ENCODE measurements at places on chromosomes 16 and 17.

GRCh38 chr17:31274252-31274651 is 22.8 kb downstream of the OMG start:
- no peak for DNase-seq

GRCh38 chr17:512311-512710 is 159.7 kb upstream of the RPH3AL start:
- DNase-seq = no peak

- no peak for DNase-seq
Observed at GRCh38 chr16:62077998-62078397, 41.8 kb upstream of the CDH8 start.

GRCh38 chr17:17059301-17059890 is 17.1 kb downstream of the MPRIP start:
- no peak for DNase-seq

DNA sequence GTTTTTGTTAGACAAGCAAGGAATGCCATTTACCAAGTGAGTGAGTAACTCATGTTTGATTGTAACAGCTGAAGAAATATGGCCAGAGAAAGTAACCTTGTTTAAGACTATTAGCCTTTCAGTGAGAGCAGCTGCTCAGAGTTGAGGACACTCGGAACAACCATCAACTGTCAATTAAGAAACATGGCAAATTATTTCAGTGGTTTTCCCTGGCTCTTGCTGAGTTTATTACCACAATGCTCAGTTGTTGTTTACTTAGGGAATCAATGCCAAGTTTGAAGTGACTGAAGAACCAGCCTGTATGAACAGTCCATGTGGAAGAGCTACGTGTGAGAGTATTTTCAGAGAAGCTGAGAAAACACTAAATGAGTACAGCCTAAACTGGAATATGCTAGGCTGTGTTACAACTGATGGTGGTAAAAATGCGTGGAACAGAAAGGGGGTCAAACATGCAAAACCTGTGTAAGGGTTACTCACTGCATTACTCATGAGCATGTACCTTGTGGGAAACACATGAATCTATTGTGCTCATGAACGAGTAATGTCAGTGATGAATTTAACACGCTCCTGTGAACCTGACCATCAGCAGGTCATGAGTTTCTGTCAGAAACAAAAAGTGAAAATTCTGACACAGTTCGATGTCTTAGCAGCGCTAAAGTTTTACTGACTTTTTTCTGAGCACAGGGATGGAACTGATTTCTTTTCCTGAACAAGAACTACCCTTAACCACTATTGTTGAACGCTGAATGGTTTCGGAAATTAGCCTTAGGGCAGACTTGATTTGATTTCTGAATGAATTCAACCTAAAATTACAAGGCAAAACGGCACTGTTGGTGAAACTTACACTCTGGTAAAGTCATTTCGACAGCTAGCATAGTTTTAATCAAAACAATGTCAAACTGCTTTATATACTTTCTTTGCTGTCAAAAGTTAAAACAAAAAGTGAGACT is 33.5 kb downstream of the GNA13 start:
- DNase-seq = peak; percentile 10

DNA sequence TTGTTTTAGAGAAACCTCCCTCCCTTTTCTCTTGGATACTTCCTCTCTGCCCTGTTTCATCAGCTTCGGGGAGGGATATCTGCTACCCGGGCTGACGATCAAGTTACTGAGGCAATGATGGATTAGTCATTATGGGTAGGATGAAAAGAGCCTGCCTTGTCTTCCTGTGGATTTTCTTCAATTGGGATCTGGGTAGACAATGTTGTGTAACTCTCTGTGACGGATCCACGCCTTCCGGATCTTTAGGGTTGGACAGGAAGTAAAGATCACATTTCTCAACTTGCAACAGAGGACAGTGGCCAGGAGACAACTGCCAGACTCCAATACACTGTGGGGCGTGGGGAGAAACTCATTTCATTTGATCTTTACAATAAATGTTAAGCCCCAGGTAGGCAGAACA is 11.3 kb upstream of the CHST6 start:
- no peak for DNase-seq

DNA sequence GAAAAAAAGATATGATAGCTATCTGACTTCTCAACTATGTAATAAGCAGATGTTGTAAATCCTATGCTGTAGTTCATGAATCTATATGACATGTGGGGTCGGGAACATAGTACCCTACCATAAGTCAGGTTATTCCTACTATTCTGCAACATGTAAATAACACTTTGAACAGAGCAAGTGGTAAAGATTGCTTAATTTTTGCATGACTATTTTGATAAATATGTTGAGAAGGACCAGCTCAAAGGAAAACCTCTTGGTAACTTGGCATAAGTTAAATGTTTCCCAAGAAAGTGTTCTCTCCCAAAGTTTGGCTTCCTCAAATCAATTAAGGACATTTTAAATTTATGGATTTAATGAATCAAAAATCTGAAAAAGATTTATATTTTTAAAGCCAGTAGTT is 62.1 kb downstream of the ABHD15 start:
- DNase-seq = no peak

GRCh38 chr16:5776876-5777275 is 679.3 kb upstream of the EEF2KMT start:
- DNase-seq = no peak

DNA sequence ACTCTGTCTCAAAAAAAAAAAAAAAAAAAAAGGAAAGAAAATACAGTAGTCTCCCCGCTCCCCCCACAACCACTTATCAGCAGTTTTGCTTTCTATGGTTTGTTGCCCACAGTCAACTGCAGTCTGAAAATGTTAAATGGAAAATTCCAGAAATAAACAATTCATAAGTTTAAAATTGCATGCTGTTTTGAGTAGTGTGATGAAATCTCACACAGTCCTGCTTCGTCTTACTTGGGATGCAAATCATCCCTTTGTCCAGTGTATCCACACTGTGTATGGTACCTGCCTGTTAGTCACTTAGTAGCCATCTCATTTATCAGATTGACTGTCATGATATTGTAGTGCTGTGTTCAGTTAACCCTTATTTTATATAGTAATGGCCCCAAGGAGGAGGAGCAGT is 41.5 kb downstream of the NF1 start:
- DNase-seq = no peak

DNA sequence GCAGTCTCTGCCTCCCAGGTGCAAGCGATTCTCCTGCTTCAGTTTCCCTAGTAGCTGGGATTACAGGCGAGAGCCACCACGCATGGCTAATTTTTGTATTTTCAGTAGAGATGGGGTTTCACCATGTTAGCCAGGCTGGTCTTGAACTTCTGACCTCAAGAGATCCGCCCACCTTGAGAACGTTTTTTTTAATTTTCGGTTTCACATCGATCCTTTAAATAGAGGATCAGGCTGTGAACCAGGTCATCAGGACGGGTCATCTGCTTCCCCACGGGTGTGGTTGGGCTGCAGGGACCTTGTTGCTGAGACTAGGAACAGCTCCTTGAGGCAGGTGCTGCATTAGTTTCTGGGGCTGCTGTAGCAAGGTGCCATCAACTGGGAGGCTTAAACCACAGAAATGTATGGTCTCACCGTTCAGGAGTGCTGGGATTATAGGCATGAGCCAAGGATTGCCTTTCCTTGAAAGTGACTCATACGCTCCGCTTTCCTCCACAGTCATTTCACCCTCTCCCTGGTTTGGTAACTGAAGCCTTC is 7.9 kb upstream of the NAGPA start:
- DNase-seq = no peak

DNA sequence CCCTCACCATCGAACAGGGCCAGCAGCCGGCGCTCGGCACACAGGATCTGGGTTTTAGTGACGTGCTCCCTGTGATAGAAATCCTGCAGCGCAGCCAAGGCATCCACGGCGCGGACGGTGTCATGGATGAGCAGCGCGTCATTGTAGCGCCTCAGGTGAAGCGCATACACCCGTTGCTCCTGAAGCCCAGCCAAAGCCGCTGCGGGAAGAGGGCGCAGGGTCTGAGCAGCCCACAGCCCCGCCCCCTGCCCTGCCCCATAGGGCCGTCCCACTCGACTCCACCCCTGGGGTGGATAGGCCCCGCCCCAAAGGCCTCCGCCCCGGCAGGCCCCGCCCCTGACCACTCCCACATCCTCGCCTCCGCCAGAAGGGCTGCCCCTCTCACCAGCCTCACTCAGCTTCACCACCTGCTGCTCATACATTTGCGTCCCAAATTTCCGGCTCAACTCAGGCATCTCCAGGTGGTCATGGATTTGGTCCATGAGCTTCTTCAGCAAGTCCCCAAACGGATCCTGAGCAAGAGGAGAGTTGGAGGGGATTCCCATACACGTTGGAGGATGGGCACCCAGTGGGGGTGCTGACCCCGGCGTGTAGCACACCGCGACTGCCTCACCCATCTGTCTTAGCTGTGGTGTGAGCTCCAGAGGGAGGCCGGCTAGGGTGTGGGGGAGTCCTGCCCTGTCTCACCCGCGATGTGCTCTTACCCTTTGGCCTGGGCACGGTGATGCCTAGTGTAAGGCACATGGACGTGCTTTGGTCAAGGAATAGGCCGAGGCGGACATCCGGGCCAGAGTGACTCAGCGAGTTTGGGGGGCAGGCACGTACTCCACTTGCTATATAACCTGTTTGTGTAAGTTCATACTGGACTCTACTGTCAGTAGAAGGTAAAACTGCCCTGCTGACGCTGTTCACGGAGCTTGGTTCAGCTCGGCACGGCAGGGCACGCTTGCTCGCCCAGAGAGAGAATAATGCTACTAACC is 4.6 kb downstream of the DHX58 start:
- DNase-seq = no peak

DNA sequence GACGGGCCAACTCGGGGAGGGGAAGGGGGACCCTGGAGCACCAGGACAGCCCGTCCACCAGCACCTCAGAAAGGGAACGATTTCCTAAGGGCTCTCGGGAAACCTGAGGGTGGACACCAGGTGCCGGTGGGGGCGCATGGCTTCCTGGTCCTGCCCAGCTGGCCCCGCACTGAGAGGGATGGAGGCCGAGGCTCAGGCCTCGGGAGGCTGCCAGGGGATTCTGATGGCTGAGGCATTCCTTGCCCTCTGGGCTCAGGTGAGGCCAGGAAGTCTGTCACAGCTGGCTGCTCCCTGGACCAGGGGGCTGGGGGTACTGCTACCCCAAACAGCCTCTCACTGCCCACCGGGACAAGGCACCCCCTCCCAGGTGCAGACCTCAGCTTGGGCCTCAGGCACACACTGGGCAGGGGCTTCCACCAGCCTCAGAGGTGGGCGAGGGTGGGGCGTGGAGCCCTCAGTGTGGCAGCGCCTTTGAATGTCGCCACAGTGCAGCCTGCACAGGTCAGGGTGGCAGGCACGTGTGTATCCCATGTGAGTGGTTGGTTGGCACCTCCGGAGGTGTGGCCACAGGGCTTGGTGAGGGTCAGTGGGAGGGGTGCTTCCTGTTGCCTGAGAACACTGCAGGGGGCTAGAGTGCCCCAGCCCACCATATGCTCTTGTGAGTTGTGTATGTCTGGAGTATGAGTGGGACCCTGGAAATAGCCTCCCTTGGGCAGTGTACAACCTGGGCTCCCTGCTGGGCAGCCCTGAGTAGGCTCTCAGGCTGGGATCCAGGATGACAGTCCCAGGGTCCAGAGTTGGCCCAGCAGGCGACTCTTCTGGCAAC is 3.9 kb upstream of the FSCN2 start:
- DNase-seq = no peak

GRCh38 chr16:53605356-53605755 is 98.3 kb downstream of the RPGRIP1L start:
- DNase-seq = no peak

- DNase-seq = peak; percentile 38
Observed at GRCh38 chr17:15341385-15341849, at the start of gene TEKT3. Gene TEKT3 (minus strand): TSS chr17:15341597. CDS start chr17:15331585, 10,012 bp downstream.

GRCh38 chr16:87207509-87207908 is 109.7 kb downstream of the C16orf95 start:
- DNase-seq = no peak

DNA sequence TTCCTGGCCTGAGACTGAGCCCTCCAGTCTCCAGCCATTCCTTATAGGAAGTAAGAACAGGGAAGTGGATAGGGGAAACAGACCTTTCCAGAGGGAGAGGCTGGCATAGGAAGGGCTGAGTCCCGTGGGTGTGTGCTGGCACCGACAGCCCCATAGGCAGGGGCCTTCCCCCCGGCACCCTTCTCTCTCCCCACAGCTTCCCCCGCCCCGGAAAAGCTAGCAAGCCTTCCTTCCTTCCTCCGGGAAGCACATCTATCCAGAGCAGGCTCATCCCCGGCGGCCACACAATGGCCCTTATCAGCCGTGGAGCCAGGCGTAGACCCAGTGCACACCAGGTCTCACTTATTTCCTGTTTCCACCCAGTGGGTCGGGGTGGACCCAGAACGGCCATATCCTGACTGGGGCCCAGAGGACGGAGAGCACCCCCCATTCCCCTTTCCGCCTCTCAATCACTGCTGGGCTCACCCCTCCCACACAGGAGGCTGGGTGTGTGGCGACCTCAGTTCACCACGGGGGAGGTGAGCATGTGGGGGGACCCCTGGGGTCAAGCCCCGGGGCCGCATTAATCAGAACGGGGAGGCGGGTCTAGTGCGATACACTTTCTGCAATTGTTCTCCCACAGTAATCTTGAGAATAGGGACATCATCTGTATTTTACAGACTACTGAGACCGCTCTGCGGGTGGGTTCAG is 950 bp upstream of the MYO1C start:
- no peak for DNase-seq

GRCh38 chr16:21100447-21100846 is 50.2 kb downstream of the DNAH3 start:
- DNase-seq = no peak

GRCh38 chr17:19332371-19333131 is 30.0 kb downstream of the B9D1 start:
- DNase-seq = no peak

- no peak for DNase-seq
Observed at GRCh38 chr16:27918755-27919154, 144.8 kb downstream of the GSG1L start.

DNA sequence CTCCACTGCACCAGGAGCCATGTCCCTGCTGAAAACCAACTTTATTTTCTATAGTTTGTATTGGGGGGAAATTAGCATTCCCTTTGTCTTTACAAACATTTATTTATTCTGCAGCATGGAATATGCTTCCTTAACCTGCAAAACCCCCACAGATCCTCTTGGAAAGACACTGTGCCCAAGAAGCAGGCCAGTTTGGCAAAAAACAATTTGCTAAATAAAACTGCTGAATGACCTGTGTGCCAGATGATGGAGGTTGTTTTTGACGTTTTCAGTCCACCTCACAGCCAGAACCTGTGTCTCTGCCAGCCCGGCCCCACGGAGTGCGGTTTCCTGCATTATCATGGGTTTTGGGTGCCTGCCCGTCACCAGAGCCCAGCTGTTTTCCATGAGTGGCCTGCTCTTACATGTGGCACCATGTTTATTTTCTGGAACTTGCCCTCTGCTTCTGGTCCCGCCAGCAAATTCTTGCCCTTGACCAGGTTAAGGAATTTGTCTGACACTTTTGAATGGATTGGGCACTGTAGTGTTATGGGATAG is 26.4 kb downstream of the ORC6 start:
- no peak for DNase-seq

DNA sequence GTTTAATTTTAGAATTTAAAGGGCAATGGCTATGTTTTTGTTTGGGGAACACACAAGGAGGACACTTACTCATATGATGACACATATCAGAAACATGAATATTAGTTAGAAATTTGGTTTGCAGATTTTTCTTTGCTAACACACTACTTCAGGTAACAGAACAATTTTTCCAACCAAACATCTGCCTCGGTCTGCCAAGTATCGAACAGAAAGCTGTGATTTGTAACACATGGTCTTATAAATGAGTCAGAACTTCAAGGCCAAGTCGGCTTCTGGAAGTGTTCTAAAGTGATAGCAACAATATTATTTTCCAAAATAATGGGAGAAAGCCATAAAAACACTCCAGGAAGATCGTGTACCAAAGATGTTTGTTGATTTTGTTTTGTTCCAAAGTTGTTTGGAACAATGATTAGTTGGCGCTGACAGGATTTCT is 75.9 kb upstream of the PMFBP1 start:
- no peak for DNase-seq
